ENCODE measurements at places on chromosomes 5 and 9.

DNA sequence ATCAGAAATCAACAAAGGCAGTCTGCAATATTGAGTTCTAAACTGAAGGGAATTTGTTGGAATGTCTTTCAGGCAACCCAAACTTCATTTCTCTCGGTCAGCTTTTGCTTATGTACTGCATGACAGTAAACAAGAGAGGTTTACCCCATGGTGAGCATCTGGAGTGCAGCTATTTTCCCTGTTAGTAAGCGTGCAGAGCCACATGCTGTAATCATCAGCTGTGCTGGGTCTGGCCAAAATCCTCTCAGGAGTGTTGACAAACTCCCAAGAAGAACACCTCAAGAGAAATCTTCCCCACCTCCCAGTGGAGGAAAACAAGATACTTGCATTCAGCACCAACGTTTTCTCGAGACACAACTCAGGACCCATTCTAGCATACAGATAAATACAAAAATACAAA lies 83.6 kb upstream of the ADAMTSL1 start:
- DNase-seq: no peak

- no peak for DNase-seq
These were observed 57.3 kb upstream of the FNIP1 start for GRCh38 chr5:131854134-131854533.

DNA sequence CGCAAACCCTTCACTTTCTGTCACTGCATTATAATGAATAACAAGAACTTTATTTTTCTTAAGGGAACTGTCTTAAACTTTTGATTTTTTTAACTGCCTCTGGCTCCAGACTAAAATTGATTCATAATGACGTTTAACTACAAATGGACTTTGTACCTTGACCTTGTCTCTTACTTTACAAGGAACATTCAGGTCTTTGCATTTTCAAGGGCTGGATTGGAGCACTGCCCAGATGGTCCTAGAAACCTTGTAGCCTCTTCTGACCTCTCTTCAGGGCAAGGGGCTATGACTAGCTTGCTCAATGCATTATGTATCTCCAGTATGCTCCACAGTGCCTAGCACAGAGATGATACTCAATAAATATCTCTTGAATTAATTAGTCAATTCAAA lies 612.6 kb upstream of the CLINT1 start:
- no peak for DNase-seq

DNA sequence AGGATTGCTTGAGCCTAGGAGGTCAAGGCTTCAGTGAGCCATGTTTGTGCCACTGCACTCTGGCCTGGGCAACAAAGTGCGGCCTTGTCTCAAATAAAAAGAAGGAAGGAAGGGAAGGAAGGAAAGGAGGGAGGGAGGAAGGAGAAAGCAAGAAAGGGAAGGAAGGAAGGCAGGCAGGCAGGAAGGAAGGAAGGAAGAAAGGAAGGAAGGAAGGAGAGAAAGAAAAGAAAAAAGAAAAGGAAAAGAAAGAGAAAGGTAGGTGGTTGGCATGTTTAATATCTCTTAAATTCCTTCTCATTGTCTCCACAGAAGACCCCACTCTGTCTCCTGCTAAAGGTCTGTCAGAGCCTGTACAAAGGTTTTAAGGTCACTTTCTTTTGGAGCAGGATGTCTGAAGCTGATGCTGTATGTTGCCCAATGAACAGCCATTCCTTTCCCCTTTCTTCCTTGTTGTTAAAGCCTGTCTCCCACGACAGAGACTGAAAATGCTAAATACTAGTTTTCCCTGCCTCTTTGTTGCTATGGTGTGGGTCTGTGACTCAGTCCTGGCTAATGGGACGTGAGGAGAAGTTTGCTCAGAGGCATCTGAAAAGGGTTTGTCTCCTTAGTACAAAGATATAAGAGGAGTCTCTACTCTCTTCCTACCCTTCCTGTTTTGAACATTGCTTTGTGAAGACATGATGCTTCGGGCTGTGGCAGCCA lies 213.3 kb downstream of the PCSK1 start:
- no peak for DNase-seq

DNA sequence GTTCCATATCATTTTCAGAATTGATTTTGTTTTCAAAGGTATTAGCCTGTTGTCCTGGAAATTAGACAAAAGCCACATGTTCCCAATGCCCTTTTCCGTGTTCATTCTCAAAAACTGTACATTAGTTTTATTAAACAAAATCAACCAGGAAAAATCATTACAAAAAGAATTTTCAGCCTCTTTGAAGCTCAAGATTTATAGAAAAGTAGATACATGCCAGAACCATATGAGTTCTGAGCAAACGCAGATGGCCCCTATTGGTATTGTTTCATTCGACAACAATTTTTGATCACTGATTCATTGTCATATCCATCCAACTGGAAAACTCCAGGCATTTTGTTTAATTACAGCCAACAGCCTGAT lies 148.5 kb upstream of the GRAMD2B start:
- DNase-seq: no peak
